ENCODE measurements at places on chromosomes 5 and 9.

- no peak for DNase-seq
Observed at GRCh38 chr5:14273207-14273767, 130.1 kb downstream of the TRIO start.

DNA sequence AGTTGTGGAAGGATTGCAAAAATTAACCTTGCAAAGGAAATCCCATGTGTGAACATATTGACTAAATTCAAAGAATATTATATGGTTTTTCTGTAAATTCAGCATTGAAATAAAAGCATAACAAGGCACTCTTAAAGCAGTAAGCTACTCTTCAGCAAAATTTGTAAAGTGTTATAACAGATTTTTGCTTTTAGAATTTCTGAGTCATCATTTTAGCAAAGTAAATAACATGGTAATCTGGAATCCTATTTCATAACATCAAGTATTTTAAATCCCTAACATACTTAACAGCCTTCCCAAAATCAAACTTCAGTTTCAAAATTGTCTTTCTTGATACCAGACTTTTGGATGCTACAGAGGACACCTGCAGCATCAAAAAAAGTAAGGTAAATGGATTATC, 436.0 kb upstream of the CDH9 start:
- DNase-seq, result no peak

- DNase-seq, result no peak
Observed at GRCh38 chr9:16679327-16679821, 191.1 kb downstream of the BNC2 start.

- no peak for DNase-seq
Observed at GRCh38 chr5:54296386-54296785, 14.0 kb downstream of the ARL15 start.

DNA sequence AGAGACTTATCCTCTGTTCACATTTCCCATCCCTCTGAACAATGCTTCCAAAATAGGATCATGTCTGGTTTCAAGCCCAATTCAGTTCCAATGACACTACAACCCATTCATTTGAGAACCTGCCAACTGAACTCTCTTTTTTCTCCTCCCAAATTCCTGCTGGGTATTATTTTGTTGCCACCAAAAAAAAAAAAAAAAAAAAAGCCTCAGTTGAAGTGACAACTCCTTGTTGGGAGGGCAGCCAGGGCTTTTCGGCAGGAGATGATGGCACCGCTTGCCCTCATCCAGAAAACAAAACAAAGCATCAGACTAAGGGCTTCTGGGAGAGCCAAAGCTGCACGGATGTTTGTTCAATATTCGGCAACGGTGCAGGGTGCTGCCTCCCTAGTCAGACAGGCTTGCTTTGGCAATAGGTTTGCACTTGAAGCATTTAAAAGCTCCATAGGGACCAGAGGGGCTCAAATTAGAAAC, 30.6 kb upstream of the TRIM32 start:
- DNase-seq, result no peak

DNA sequence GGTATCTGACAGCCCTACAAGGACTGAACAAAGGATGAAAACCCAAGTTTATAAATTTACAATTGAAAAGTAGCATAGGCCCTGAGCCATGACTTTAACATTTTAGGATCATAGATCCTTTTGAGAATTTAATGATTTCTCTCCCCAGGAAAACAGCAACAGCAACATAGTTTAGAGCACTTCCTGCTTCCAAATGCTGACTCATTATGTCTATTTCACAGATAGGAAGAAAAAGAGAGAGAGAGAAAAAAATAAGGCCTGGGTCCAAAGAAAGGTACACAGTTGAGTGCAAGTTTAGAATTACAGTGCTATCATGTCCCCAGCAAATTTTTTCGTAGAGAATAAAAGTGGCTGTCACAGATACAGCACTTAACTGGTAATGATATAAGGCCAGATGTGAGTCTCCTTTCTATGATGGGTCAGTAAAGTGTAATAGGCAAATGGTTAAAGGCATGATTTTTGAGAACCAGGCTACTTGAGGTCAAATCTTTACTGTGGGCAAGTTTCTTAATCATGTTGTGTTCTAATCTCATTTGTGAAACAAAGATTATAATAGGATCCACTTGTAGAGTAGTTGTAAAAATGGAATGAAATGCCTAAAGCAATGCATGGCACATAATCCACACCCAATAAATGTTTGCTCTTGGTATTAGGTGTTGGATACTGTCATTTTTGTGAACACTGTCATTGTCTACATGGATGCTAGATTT, 12.3 kb upstream of the PPP2R2B start:
- DNase-seq, result no peak

- no peak for DNase-seq
Observed at GRCh38 chr5:173093606-173094005, 37.5 kb downstream of the CREBRF start.

DNA sequence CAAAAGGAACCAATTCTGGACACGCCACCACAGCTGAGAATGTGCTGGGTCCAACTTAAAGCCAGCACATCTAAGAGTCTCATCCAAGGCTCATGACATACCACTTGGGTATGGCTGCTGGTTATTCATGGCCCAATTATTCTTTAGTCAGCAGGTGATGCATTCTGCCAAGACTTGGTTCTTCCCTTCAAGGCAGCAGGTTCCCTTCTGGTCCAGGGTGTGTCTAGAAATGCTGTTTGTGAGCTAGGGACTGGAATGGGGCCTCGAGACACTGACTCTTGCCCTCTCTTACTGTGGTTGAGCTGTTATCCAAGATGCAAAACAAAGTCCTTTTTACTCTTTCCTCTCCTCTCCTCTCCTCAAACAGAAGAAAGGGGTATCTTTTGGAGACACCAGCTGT, 522.6 kb downstream of the HINT1 start:
- no peak for DNase-seq

Measured in COLO829 (cell line).